ENCODE measurements at places on chromosomes 7 and 10.

- no peak for DNase-seq
These were observed 57.6 kb downstream of the CDH23 start for GRCh38 chr10:71454347-71454746.

DNA sequence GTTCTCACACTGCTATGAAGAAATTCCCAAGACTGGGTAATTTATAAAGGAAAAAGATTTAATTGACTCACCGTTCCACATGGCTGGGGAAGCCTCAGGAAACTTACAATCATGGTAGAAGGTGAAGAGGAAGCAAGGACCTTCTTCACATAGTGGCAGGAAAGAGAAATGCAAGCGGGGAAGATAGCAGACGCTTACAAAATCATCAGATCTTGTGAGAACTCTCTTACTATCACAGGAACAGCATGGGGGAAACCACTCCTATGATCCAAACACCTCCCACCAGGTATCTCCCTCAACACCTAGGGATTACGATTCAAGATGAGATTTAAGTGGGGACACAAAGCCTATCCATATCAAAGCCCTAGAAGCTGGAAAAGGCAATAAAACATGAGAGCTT is 130.8 kb downstream of the MDFIC start:
- no peak for DNase-seq

- DNase-seq: no peak
These were observed 300.6 kb downstream of the DNAJB6 start for GRCh38 chr7:157637216-157637949.

DNA sequence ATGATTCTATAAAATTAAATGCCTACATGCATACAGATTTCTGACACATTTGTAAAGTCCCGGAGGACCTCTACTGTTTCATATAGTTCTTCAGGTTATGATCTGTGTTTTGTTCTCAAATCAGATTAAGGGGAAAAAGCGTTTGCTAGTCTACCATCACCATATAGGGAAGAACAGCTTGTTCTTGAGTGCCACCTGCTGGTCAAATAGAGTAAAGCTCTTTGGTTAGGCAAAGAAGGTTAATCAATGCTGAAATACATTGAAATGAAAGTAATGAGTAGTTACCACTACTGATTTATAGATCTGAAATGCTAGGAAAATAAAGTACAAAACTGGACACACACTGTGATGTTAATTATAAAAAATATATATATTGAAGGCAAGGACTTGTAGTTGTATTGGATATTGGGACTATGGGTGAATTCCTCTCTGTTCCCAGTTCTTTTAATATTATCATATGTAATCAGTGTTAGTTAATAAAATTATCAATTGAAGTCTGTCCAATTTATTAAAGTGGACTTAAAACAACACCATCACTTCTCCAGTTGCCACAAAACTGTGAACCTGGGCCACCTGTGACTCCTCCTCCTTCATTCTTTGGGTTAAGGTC is 72.6 kb upstream of the PDLIM1 start:
- peak; percentile 77 for DNase-seq

DNA sequence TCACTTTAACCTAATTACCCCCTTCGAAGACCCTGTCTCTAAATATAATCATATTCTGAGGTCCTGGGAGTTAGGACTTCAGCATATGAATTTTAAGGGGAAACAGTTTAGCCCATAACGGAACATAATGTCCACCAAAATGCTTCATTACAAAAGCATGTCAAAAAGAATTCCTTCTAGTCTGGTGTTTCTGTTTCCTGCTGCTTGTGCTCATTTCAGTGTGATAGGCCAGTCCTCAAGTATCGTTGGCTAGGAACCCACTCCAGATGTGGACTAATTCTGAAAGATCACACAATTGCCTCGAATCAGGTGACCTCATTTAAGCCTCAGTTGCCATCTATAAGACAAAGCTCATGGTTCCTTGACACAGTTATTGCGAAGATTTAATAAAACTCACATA is 29.6 kb downstream of the INPP5F start:
- DNase-seq: no peak

DNA sequence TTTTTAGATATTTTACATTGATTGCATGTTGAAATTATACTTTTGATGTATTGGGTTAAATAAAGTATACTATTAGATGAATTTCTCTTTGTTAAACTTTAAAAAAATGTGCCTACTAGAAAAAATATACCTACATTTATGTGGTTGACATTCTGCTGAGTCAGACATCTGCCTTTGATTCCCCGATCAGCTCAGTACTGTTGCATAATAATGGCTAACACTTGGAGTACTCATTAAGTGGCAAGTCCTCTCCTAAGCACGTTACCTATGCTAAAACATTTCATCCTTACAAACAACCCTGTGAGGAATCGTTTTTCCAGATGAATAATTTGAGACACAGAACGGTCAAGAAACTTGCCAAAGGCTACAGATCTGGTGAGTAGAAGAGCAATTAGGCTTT is 14.0 kb upstream of the SEM1 start:
- DNase-seq: no peak

DNA sequence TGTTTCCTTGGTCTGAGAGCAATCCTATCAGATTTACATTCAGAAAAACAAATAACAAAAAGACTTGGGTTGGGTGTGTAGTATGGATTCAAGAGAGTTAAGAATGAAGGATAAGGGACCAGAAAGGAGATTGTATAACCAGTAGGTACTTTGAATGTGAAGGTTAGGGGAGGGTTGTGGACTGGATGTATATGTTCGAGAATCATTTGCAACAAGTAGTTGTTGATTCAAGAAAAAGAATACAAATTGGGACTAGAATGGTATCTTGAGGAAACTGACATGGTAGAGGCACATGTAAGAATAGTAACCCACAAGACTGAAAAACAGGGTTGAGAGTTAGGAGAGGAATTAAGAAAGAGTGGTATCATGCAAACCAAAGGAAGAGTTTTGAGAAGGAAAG is 240.0 kb upstream of the PPP1R3A start:
- no peak for DNase-seq

DNA sequence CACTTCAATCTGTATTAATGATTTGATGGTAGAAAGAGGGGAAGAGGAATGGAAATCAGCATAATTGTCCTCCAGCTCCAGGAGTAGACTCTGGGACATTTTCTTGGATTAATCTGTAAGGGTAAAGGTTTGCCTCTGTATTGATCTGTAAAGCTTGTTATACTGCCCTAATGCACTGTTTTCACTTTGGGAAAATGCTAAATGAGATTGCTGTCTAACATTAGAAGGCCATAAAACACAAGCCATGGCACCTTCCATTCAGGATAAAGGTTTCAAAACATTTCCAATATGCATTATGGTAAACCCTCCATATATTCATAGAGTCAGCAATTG is 222.8 kb upstream of the PLXNA4 start:
- no peak for DNase-seq

DNA sequence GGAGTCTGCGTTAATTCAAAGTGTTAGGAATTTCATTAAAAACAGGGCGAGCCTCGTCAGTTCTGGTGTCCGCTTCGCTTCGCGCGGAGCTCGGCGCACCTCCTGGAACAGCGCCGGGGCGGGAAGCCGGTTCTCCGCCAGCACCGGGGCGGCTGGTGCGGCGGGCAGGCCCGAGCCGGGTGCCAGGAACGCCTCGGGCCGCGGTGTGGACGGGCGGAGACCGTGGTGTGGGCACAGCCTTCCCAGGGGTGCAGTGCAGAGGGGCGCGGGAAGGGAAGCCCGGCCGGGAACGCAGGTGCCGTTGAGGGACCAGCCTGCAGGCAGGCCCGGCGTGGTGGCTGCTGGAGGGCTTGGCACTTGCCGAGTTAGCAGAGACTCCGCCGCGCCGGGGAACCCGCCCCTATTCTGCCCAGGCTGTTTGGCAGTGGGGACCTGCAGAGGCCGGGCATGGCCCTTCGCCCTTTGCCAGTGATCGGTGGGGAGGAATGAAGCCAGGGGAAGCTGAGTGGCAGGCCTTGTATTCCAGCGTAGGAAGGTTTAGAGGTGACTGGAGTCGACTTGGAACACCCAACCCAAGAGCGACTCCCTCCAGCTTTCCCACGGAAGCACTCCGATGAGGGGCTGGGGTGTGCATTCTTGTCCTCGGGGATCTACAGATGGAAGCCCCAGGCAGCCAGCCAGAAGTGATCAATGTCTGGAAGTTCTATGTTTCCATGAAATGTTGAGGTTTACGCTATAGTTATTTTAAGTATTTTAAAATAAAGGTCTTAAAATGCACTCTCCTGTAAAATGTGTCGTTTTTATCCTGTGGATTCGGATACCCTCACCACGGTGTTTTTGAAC is 945 bp upstream of the RHEB start:
- DNase-seq: no peak

DNA sequence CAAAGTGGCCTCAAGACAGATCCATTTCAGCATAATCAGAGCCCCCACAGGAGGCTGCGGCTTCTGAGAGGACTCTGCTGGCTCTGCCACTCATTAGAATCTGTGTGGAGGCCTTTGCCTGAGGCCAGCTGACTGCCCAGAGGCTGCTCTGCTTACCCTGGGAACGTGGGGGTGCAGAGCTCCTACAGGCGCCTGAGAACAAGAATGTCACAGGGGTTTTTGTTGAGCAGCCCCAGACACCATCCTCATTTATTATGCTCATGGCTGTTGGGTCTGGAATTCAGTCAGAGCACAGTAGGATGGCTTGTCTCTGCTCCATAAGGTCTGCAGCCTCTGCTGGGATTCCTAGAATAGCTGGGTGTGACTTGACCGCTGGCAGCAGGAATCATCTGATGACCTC is 101.8 kb upstream of the GDF10 start:
- DNase-seq: no peak

DNA sequence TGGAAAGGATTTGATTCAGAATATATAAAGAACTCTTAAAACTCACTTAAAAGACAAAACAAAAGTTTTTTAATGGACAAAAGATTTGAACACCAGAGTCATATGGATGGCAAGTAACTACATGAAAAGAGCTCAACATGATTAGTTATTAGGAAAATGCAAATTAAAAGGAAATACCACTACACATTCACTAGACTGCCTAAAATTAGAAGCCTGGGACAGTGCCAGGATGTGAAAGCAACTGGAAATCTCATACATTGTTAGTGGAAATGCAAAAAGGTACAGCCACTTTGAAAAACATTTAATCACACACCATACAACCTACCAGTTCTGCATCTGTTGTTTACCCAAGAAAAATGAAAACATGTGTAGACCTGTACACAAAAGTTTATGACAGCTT is 48.8 kb downstream of the RALA start:
- DNase-seq: no peak

- DNase-seq: no peak
These were observed 37.8 kb downstream of the COBL start for GRCh38 chr7:51278797-51279196.

- no peak for DNase-seq
These were observed 11.1 kb upstream of the PWWP2B start for GRCh38 chr10:132385721-132386418.

DNA sequence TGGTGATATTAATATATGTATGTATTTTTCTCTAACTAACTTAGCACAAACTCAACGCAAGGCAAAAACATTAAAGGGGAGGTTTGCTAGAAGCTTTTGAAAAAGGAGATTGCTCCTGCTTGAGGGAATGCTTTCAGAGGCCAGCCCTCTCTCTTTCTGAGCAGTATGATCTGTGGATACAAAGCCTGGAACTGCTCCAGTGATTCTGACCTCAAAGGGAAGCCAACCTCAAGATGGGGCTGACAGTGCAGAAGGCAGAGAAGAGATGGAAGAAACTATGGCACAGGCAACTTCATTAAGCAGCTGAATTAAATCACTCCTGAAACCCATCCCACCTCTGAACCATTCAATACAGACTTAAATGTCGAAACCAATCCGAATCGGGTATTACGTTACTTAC is 102.4 kb downstream of the USP6NL start:
- DNase-seq: peak; percentile 20

DNA sequence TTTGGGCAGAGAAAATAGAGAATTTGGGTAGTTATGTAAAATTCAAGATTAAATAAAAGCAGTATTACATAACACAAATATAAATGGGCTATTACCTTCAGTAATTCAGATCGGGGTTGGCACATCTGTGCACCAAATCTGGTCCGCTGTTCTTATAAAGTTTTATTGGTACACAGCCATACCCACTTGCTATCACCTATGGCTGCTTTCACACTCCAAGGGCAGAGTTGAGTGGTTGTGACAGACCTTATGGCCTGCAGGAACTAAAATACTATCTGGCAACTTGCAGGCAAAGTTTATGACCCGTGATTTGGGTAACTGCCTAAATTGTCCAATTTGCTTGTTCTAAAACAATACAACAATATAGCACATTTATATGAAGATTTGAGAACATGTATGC is 249.3 kb downstream of the DIP2C start:
- DNase-seq: no peak

DNA sequence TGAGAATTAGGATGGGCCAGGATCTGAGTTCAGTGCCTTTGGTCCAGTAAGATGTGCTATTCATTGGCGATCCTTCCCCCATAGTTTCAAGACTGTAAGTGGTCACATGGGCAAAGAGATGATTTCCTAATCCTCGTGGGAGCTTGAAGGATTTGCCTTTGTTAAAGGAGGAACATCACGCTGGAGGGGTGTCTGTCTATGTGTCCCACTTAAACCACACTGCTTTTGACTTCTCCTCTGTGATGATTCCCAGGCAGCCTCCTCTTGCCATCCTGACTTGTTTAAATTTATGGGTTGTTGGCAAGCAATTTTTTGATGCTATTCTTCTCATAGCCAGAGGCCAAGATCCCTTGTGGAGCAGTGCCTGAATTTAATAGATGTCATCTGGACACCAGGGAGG is 154.0 kb downstream of the TCF7L2 start:
- no peak for DNase-seq

DNA sequence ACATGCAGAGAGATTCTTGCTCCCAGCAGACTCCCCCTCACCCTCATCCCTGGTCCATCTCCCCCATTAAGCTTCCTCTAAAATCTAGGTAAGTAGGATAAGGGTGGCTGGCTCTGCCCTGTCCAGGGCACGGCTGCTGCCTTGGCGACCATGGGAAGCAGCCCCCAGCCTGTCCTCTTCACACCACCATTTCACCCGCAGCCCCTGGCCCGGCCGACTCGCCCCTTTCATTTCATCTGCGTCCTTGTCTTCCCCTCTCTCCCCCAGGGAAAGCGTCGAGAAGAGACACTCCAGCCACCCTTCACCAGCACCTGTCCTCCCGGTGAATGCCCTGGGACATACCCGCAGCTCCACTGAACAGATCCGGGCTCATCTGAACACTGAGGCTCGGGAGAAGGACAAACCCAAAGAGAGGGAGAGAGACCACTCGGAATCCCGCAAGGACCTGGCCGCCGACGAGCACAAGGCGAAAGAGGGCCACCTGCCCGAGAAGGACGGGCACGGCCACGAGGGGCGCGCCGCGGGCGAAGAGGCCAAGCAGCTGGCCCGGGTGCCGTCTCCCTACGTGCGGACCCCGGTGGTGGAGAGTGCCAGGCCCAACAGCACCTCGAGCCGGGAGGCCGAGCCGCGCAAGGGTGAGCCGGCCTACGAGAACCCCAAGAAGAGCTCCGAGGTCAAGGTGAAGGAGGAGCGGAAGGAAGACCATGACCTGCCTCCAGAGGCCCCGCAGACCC is 342.3 kb upstream of the GALNT17 start:
- DNase-seq: no peak

DNA sequence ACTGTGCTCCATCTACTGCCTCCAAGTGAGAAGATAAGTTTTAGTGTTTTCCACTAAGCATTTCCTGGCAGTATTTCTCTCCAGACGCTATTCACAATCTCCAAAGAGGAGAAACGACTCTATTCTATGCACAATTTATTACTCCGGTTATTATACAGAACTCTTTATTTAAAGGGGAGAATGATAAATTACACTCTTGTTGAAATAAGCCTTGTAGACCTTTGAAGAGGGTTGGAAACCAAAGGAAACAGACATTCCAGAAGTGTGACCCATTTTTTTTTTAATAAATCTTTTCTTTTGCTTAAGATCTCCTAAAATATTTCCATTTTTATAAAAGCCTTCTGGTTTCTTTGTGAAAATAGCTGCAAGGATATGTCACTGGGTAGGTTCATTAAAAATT is 76.1 kb upstream of the HDAC9 start:
- DNase-seq: no peak

GRCh38 chr7:2893411-2893861 is 49.3 kb upstream of the GNA12 start:
- DNase-seq: no peak
